ENCODE measurements at places on chromosomes 13 and 19.
A peak's percentile ranks its signal among the peaks of the same experiment; 100 is the strongest.

- DNase-seq = no peak
These were observed 421.4 kb downstream of the COG6 start for GRCh38 chr13:40076765-40077362.

GRCh38 chr19:14786421-14786851 lies 8.1 kb upstream of the ADGRE2 start:
- DNase-seq = peak; percentile 42

DNA sequence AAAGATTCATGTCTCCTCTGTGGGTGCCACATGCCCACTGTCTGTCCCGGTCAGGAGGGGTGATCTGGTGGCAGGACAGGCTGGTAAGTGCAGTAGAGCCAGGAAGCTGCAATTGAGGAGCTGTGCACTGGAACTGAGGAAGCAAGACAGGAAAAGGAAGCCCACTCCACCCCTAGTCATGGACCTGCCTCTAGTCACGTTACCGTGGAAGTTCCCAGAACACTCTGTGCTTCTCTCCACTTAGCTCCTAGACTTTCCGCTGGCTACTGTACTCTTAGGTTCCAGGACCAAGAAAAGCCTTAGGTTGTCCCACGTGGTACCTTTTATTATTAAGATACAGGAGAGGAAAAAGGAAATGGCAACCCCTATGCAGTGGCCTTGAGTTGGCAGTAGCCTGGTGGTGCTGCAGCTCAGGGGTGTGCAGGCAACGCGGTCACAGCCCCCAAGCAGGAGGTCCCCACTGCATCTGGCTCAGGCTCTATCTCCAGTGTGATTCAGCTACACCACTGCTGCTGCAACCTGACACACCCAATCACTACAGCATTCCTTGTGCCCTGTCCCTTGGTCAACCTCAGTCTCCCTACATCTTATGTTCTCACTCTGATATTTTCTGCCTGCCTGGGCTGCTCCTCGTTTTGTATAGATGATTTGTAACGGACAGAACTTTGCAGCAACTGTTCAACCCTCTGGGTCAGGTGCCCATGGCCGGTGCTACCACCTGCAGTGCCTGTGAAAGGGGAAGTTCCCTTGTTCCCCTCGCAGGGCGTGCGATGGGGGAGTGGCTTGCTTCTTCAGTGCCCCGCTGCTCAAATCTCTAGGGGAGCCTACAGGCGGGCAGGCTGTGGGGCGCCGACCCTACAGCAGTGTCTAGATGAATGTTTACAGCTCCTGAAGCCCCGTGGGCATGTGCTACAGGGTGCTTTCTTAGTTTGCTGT lies 24.4 kb upstream of the GPR12 start:
- DNase-seq = peak; percentile 19

- no peak for DNase-seq
These were observed 388.9 kb upstream of the DACH1 start for GRCh38 chr13:72255908-72256307.

DNA sequence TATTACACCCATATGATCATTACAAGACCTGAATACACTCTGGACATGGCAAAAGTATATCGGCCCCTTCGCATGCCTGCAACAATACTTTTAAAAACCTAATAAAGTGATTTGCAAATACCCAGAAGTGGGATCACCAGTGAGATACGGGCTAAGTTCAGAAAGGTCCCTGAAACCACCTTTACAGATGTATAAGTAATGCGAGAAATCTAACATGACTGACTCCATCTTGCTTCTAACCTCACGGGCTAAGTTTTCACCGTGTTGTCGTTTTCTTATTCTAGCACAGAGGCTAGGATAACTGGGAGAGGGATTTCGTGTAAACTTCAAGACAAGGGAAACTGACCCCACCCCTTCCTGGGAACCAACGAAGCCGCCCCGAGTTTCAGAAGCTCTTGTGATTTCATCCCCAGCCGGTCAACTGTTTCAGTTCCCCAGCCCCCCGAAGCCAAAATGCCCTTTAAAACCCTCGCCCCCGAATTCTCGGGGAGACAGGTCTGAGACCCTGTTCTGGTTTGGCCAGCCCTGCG lies 703 bp downstream of the NEK3 start:
- no peak for DNase-seq

DNA sequence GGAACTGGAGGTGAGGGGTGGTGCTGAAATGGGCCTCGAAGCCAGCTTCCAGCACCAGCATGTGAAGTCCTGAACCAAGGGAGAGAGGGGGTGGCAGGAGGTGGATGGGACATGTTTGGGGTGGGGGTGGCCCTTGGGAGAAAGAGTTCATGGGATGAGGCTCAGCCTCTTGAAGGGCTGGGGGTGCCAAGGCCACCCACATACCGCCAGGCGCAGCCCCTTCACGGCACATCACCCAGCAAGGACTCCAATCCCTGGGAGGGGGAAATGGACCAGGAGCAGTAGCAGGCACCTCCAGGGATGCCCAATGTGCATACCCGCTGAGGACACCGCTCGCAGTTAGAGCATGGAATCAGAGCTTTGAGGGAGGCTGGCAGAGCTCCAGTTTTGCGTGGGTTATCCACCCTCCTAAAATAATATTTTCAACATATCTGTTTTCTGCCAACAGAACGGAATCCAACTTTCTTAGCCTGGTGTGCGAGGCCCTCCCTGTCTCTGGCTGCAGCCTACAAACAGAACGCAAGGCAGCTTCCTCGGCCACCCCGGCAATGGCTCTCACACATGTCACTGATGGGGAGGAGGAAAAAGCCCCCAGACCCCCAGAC lies 140.5 kb upstream of the VSTM2B start:
- no peak for DNase-seq

GRCh38 chr19:21317821-21318220 lies 11.4 kb downstream of the ZNF708 start:
- DNase-seq = no peak

GRCh38 chr13:19961924-19962323 lies 3.4 kb downstream of the ZMYM2 start:
- no peak for DNase-seq

DNA sequence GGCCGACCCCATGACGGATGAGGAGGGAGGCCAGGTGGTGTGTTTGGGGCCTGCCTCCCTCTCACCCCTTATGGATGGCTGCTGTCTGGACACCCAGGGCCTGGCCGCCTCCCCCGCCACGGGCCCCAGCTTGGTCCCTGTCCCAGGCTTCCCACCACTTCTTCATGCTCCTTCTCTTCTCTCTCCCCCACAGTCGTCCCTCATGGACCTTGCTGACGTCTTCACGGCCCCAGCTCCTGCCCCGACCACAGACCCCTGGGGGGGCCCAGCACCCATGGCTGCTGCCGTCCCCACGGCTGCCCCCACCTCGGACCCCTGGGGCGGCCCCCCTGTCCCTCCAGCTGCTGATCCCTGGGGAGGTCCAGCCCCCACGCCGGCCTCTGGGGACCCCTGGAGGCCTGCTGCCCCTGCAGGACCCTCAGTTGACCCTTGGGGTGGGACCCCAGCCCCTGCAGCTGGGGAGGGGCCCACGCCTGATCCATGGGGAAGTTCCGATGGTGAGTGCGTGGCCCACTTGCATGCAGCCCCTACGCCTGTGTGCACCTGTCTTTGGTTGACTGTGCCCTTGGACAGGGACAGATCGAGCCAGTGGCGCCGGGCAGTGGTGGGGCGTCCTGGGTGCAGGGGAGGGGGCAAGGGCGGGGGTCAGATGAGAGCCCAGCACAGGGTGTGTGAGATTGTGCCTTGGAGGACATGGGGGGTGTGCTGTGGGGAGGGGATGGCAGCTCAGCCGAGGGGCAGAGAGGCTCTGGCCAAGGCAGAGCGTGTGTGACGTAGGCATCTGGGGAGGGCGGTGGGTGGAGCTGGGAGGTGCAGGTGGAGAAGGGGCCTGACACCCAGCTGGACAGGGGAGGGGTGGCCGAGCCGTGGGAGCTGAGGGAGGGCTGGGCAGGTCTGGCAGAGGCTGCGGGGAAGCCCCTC lies 16.8 kb downstream of the EPN1 start:
- no peak for DNase-seq

- DNase-seq = no peak
These were observed 7.3 kb downstream of the FXYD3 start for GRCh38 chr19:35122687-35123551.

DNA sequence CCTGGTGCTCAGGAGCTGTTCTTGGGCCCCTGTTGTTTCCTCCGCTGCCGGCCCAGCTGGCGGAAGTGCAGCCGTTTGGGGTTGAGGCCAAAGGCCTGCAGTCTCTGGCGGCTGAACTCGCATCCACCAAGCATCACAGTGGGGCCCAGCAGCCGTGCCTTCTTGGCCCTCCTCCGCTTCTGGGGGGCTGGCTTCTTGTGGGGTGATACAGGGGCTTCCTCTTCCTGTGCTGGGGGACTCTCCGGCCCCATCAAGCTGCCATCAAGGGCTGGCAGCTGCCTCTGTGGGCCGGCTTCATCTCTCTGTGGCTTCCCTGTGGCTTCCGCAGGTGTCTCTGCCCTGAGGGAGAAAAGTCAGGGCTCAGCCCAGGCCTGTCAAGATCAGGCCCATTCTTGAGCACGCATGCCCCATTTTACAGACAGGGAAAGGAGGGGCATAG lies 10.3 kb downstream of the ATG4D start:
- peak; percentile 52 for DNase-seq

DNA sequence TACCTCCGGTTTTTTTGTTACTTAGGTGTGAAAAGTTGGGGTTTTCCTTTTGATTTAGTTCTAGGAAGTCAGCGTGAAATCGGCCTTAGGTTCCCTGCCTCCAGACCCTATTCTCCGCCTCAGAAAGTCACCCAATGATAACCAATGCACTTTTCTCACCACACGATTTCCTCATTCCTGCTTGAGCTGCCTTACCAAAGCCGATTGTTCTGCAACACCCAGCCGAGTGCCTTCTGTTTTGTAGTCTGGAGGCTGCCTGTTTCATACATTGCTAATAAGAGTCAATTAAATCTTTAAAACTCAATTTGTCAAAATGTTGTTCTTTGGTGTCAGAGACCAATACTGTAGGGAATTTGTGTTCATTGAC lies 39.7 kb downstream of the GJA3 start:
- no peak for DNase-seq

DNA sequence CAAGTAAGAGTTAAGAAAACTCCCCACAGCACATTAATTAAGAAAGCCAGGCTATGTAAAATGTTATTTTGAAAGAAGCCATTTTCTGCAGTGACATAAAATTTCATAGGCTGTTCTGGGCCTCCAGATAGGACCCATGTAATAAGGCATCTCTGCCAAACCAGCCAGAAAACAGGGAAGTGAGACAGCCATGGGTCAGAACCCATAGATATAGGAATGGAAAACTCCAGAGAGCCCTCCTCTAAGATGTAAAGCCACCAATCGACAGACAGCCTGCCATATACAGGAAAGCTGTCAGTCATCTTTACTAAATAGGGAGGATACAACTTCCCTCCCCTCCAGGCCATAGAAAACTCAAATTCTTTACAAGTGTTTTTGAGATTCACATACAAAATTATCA lies 493.3 kb downstream of the COG6 start:
- no peak for DNase-seq

DNA sequence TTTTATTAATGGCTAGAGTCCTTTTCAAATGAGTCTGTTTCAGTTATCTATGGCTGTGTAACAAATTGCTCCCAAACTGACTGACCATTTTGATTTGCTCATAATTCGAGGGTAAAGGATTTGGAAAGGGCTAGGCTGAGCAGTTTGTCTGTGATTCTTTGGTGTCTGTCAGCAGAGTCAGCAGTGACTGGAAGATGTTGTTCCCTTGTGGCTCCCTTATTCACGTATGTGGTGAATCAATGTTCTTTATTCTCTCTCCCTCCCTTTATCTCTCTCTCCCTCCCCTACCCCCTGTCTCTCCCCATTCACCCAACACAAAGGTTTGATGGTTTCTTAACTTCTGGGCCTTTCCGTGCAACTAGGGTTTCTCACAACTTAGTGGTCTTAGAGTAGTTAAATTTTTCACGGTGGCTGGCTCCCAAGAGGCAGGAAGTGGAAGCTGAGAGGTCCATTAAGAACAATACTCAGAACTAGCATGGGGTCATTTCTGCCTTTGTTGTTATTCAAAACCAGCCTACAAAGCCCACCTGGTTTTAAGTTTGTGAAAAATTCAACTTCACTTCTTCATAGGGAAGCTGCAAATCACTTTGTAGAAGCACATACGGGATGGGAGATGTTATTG lies 772.5 kb upstream of the SLITRK1 start:
- no peak for DNase-seq

GRCh38 chr19:19554074-19555023 lies 16.3 kb downstream of the CILP2 start:
- peak; percentile 76 for DNase-seq

DNA sequence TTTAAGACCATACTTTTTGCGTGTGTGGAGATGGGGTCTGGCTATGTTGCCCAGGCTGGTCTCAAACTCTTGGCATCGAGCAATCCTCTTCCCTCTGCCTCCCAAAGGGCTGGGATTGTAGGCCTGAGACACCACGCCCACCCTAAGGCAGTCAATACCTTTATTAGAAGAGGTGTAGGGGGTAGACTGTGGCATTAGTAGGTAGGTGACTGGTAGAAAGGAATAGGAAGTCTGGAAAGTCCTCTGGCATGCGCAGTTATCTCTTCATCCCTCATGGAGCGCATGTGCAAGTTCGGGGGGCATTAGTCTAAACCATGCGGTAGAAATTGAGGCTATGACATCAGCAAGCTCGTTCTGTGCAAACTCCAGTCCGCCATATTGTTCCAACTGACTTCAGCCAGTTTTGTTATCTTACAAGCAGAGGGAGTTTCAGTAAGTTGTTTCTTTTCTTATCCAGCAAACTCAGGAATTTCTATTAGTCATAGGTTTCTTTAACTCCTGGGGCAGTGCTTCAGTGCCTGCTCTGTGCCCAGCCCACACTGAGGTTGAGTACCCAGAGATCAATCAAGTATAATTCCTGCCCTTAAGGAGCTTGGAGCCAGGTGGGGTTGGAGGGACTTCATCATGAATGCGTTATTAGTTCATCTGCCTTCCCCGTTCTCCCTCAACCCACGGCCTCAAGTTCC lies 7.3 kb upstream of the RANBP3 start:
- DNase-seq = no peak

DNA sequence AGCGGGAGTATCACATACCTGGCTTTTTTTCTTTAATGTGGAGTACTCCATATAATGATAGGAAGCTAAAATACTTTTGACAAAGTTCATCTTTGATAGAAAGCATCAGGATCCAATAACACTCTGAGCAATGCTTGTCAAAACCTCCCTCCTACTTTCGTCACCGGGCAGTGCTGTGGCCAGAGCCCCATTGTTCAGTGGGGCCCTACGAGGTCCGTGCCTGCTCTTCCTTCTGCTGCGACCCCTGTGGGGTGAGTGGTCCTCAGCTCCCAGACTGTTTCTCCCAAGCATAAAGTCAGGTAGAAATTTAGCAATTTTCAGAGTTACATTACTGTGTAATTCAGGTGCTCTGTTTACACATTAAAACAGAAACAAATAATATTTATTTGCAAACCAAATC lies 51.2 kb downstream of the ANKRD10 start:
- no peak for DNase-seq

DNA sequence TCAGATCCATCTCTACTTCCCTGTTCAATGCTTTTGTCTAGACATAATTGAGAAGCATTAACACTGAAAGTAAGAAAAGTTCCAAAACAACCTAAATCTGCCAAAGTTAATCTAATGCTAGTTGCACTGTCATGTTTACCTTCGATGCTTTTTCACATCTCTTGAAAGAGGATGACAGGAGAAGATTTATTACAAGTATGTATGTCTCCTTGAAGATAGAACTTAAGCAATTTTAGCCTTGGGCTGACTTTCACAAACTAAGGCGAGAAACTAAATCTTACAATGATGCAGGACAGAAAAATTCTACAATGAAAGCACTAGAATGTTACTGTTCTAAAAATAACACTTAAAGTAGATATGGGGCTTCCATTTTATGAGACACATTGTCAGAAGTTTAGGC lies 64.0 kb downstream of the MIPEP start:
- DNase-seq = no peak

- no peak for DNase-seq
These were observed 250.0 kb downstream of the RGCC start for GRCh38 chr13:41707194-41707821.

All from stimulated activated CD4-positive, alpha-beta T cell treated with anti-CD3 and anti-CD28 coated beads, Interleukin-15, amount 100 ng/mL, for 24 hours (primary cell).